NT2/D1 (cell line): ENCODE measurements at places on chromosomes 2 and 18.

DNA sequence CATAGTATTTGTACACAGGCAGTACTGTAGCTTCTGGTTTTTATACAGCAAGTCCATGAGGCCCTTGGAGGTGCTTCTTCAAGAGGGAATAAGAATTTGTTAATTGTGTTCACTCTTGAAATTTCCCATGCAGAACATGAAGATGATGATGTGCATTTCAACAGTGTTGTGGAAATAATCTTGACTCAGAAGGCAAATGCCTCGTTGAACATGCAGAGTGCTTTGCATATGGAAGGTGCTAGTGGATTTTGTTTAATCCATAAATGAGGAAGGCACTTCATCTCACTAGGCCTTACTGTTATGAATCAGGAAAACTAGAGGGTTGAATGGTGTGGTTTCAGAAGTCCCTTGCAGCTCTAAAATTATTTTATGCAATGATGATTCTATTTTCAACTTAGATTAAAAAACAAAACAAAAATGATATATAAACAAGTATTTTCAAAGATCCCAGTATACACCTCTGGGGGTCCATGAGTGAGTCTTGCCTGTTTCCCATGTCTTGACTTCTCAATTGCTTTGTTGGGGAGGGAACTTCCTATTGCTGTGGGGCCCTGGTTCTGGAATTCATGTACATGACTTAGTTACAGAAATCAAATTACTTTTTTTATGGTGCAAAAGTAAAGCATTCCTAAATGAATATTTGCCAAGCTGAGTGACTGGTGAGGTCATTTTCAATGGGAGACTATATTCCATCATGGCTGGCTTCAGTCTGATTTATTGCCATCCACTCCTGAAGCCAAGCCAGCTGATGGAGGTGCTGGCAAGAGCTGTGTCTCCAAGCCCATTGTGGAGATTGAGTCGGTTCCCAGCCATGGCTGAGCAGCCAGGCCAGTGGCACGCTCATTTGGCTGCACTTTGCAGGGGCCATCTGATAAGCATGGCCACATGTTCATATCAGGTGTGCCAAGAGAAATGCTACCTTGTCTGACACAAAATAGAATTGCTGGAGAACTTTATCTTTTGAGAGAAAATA is 56.5 kb downstream of the MGAT5 start:
- no peak for DNase-seq

DNA sequence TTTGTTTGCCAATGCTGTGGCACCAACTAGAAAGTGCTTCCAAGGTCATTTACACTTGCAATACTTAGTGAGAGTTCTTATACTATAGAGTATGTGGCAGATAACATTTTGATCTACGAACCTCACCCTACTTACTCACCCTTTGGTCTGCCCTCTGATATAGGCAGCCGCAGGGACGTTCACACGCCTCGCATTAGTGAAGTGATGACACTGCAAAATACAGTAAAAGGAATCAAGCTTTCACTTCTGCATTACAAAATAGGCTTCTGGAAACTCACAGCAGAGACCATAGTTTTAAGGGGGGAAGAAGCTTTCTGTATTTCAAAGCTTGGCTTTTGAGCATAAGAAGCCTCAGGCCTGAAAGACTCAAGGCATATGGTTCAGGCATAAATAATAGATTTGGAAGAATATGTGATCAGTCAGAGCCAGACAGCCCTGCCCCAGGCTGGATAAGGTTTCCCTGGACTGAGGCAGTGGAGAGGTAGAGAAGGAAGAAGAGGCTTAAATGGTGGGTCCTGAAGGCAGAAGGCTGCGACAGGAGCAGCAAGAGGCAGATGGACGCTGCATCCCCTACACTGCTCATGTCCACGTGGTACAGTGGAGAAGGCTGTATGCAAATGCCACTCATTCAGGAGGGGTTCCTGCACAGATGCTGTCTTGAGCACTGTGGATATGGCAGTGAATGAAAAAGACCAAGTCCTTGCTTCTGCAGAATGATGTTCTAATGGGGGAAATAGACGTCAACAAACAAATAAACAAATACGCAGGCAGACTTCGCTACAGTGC is 63.1 kb downstream of the FECH start:
- DNase-seq, result no peak

DNA sequence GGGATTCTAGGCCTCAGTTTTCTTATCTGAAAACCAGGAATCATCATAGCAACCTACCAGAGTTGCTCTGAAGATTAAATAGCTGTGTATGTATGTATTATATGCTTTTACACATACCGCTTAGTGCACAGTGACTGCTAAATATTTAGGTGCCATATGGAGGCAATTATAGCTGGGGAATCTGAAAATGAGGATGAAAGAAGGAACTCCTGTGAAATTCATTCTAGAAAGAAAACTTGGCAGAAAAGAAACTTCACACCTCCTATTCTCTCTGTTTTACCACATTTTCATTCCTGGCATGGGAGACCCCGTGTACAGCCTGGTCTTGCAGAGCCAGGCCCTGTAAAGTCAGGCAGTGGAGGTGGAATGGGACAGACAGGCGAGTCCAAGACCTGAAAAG is 862.4 kb downstream of the CNTNAP5 start:
- no peak for DNase-seq

- DNase-seq, result no peak
These were observed 45.7 kb downstream of the NDUFA10 start for GRCh38 chr2:239979243-239980023.

DNA sequence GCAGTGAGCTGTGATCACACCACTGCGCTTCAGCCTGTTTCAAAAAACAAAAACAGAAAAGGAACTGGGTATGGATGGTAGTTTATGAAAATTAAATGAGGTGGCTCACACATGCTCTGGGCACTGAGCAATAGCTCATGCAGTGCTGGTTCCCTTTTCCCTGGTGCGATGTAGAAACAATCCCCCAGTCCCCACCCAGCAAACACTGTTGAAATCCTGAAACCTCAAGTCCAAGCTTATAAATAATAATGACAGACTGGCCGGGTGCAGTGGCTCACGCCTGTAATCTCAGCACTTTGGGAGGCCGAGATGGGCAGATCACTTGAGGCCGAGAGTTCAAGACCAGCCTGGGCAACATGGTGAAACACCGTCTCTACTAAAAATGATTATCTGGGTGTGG is 55.4 kb upstream of the SMAD2 start:
- DNase-seq, result no peak
